ENCODE measurements at places on chromosomes 3 and 15.

DNA sequence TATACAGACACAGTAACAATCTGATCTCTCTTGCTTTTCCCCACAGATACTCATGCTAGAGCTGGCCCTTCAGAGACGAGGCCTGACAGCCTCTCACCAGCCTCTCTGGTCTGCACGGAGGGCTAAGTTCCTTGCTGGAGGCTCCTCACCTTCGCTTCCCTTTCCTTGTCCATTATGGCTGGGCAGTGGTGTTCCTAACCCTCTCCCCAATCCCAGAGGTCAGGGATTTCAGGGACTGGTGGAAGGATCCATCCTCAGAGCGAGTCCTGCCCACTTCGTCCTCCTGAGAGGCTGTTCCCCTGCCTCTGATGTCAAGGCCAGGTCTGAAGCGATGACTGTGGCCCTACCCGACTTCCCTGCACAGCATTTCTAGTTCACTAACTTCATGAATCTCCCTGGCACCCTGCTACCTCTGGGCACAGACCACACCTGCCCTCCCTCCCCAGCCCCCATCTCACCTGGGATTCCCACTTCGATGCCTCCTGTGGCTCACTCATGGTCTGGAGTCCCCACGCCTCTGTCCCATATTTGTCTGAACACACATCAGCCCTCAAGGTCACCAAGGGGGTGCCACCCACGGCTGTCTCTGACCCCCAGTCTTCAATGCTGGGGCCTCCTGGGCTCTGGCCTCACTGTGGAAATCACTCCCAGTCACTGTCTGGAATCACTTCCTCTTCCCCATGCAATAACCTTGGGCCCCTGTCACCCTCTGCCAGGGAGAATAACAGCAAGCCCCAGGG lies 124.9 kb upstream of the PRR20G start:
- DNase-seq = no peak

GRCh38 chr3:5057272-5057671 lies 64.8 kb upstream of the ARL8B start:
- DNase-seq = no peak

GRCh38 chr3:114089675-114090074 lies 33.1 kb downstream of the QTRT2 start:
- DNase-seq = no peak

- DNase-seq = no peak
These were observed 4.5 kb downstream of the CHRD start for GRCh38 chr3:184384342-184384741.

DNA sequence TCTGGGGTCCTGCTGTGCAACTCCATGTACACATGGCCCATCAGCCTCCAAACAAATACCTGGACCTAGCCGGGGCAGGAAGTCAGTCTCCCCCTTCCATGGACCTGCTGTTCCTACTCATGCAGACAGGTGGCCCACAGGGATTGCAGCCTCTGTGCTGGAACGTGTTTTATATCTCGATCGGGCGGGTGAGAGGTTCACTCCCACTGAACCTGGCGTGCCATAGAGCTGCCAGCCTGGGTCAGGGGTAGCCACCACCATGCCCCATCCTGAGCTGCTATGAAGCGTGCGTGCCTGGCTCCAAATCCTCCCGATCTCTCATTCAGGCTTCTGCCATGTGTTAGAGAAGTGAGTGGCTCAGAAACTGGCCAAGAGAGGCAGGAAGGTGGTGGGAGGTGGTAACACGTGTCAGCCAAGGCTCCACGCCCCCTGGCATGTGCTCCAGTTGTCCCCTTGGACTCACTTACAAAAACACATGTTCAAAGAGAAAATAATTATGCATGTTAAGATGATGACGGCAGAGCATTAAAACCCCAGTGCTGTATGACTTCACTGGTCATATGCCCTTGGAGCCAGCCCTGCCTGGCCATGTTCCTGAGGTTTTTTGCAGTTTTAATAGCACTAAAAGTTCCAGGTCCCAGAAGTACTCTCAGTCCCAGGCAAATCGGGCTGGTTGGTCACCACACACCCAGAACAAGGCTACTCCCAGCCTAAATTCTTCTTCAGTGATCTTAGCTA lies 30.6 kb downstream of the CTSH start:
- DNase-seq = no peak

- DNase-seq = no peak
These were observed 70.0 kb upstream of the KLF13 start for GRCh38 chr15:31256378-31257265.

- DNase-seq = no peak
These were observed 385.0 kb upstream of the C2CD4B start for GRCh38 chr15:62550106-62550505.

DNA sequence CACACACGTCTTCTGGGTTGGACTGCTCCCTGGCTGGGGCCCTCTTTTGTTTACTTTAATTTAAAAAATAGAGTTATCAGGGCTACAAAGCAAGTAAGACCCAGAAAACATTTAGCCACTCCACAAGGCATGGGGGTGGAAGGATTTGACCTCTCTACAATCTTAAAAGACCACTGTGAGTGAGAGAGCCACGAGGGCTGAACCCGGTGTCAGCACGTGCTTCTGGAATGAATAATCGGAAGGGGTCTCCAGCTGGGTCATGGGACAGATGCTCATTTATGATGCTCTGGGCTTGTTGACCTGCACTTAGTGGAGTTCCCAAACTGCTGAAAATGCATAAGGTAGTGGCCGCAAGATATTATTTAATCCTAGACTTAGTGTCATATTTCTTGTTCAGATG lies 52.4 kb downstream of the EIF4E3 start:
- no peak for DNase-seq

DNA sequence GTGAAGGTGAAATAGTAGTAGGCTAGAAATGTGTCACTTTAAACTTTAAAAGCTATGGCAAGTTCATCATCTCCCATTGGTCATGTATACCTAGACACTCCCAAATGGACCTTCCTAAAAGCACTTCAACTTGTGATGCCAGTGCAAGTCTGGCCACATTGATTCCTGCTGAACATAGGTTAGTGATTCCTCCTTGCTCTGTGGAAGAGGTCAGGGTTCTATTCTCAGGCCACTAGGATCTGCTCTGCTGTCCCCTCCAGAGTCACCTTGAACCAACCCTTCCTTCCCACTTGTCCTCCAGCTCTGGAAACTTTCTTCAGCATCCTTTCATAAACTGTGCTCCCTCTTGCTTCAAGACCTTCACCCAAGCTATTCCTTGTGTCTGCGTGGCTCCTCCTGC lies 301.7 kb downstream of the RPLP1 start:
- no peak for DNase-seq

- DNase-seq = no peak
These were observed 74.0 kb upstream of the MANF start for GRCh38 chr3:51311055-51311454.

DNA sequence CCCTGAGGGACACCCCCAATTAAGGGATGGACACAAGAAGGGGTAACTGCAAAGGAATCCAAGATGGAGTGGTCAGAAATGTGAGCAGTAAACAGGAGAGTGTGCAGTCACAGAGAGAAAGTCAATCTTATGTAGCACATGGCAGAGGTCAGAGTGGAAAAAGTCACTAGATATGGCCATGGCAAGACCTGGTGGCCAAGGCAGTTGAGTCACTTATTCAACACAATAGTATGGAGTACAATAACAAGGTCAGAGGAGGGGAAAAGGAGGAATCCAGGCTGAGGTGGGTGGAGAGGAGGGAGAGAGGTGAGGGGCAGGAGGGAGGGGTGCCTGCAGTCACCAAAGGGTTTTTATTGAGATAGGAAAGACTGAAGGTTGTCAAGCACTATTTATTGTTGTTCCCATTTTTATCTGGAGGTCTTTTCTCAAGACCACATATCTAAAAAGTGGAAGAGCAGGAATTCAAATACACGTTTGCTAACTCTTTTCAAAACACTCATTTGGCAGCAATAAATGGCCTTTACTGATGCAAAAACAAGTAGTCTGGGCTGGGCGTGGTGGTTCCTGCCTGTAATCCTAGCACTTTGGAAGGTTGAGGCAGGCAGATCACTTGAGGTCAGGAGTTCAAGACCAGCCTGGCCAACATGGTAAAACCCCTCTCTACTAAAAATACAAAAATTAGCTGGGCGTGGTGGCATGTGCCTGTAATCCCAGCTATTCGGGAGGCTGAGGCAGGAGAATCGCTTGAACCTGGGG lies 53.3 kb upstream of the ARHGEF3 start:
- no peak for DNase-seq

DNA sequence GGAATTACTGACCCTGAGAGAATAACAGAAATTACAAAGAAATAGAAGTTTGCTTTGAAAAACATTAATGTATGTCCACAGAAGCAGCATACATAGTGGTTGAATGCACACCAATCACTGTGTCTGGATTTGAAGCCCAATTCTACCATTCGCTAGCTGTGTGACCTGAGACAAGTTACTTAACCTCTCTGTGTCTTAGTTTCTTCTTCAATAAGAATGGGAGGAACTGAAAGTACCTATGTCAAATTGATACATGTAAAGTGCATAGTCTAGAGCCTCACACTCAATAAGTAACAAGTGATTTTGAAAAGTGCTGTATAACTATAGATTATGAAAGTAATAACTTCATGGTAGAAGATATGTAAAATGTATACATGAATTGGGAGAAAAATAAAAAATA lies 457.8 kb downstream of the FOXP1 start:
- DNase-seq = no peak

GRCh38 chr3:165742351-165742750 lies 94.9 kb downstream of the BCHE start:
- no peak for DNase-seq

- DNase-seq = no peak
These were observed 116.2 kb upstream of the KCNMB2 start for GRCh38 chr3:178420033-178420432.

DNA sequence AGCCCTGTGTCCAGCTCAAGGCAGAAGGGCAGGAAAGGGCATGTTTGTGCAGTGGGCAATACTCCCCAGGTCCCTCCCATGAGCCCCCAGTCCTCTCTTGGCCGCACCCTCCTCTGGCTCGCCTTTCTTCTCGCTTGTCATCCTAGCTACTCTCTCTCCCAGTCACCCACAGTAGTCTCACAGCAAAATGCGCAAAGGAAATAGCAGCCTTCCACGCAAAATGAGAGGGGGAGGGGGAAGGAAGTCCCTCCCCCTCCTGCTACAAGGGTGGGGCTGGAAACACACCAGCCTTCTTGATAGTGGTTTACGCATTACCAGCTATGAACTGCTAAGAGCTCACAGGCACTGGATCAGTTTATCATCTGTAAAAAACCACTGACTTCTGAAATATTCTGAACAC lies 83.8 kb downstream of the GADL1 start:
- DNase-seq = no peak

All from activated CD8-positive, alpha-beta memory T cell treated with anti-CD3 and anti-CD28 coated beads, Interleukin-2, amount 50 U/mL, for 4 hours (primary cell).